Muscle of leg (tissue), 16 donors: ENCODE measurements at places on chromosomes 2 and 18. TPM values are rescaled to one million over a fixed set of nuclear protein-coding genes. Genes with fewer than 3 reads are reported as not detected.

Gene TSPYL6
- 0.04 TPM for total RNA-seq

Gene CRYGD
- not detected for total RNA-seq

Gene MOCOS
- total RNA-seq: 0.13 TPM

Gene IL1B
- total RNA-seq: 0.18 TPM

Gene ZNF397
- total RNA-seq: 23.2 TPM

Gene GREB1L
- 7.2 TPM for total RNA-seq

Gene CFC1
- not detected for total RNA-seq

Gene SRD5A2
- total RNA-seq: under 0.01 TPM

Gene COX7A2L
- 155 TPM for total RNA-seq

Gene CPS1
- 2.1 TPM for total RNA-seq

Gene SLC4A1AP
- 23.5 TPM for total RNA-seq
